Right forelimb (tissue), 1 donor: ENCODE measurements at places on chromosomes 6 and 20.

- DNase-seq = no peak
These were observed 149.5 kb downstream of the ANKRD60 start for GRCh38 chr20:58078741-58079522.

GRCh38 chr6:116557893-116558292 lies 4.3 kb downstream of the CALHM4 start:
- no peak for DNase-seq

DNA sequence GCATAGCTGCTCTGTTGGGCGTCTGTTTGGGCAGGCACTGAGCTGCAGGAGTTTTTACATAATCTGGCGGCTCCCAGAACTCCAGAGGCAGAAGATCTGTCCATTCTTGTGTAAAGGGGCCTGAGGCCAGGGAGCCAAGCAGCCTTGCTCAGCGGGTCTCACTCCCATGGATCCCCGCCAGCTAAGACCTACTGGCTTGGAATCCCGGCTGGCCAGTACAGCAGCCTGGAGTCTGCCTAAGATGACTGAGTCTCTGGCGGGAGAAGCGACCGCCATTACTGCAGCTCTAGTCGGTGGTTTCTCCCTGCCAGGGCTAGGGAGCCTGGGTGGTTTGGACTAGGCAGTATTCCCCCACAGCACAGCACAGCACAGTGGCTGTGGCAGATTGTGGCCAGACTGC lies 268.4 kb upstream of the SYNCRIP start:
- DNase-seq = no peak

GRCh38 chr6:16697437-16698161 lies 63.7 kb downstream of the ATXN1 start:
- DNase-seq = no peak

- no peak for DNase-seq
These were observed 406.2 kb upstream of the JAG1 start for GRCh38 chr20:11080010-11080409.

DNA sequence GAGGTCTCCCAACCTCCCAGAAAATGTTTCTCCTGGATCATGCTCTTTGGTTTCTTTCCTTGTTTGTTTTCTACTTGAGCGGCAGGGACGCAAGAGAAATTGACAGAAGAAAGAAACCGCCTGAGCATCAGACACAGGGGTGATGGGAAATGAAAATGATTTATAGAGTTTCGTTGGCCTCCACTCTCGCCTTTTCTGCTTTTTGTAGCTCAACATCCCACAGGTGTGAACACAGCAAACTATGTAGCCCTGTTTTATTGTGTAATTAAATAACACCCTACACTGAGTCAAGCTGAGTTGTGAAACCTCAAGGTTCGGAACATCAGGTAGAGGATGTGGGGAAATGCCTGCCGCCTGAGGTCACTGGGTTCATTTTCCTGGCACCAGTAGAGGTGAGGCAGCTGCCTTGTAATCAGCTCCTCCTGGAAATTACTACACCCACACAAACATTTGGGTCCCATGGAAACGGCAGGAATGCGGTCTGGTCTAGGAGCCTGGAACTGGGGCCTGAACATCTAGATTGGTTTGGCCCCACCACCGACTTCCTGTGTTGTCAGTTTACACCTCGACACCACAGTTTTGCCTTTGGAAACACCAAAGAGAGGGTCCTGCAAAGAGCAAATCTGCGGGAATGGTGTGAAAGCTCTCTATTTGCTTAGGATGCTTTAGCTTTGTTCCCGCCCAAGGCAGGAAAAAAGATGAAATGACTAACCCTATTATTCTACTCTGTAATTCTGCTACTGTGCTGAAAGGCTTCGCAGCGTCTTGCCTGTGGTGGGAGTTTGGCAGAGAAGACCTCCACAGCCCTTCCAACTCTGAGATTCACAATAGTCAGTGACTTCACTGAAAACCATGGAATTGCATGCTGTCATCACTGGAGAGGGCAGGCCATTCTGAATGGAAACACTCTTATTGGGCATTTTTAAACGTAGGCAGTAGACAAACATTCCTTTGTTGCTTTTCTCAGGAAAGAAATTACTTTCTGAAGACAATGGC lies 53.0 kb downstream of the ADAT2 start:
- peak; percentile 63 for DNase-seq

DNA sequence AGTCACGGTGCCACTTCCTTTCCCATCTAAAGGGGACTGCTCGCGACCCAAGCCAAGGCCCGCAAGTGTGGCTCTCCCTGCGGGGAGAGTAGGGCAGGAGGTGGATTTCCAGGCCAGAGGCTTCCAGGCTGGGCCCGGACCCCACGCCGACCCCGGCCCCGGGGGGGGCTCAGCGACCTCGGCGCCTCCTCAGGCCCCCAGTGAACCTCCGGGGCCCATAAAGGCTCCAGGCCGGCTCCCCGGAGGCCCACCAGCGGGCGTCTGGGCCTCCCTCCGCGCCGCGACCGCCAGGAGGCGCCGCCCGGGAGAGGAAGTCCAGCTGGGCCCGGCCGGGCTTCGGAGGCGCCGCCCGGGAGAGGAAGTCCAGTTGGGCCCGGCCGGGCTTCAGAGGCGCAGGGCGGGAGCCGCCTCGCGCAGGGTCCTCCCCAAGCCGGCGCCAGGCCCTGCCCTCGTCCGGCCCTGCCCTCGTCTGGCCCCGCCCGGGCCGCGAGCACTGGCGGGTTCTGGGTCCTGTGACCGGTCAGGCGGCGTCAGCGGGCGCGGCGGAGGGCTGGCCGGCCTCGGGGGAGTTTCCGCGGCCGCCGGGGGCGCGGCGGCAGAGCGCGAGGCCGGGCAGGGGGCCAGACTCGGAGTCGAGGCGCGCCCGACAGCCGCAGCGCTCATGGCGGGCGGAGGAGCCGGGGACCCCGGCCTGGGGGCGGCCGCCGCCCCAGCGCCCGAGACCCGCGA lies at the start of gene RAB32:
Gene RAB32 (plus strand): TSS at position 623 of the 729 bp plus-strand sequence. CDS start 39 bp downstream, at position 662.
- peak; percentile 91 for DNase-seq

DNA sequence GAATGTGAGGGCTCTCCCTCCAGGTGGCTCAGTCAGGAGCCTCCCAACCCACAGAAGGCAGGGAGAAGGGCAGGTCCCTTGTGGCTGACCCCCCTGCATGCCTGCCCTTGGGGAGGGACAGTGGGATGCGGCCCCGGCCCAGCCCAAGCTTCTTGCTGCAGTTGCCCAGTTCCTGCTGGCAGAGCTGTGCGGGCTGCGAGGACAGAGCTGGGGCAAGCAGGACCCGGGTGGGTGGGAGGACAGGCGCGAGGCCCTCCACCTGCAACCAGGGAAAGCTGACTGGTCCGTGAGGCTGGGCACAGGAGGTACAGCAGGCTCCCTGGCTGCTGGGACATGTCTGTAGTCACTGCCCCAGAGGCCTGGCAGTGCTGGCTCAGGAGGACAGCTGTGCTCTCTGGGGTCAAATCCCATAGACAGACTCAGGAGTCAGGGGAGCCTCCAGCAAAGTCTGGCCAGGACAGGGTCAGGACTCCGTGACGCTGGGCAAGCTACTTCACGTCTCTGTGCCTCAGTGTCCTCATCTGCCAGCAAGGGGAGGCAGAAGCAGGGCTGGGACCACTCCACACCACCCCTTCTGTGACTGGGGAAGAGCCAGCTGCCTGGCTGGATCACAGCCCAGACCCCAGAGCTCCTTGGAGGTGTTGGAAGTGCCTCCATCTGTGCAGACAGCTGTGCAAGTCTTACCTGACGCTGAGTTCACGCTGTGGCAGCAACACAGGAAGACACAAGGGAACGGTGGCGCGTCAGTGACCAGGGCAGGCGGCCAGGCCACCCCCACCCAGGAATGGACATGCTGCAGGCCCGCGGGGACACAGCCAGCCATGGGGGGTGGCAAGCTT lies 13.0 kb downstream of the UCKL1 start:
- DNase-seq = no peak

GRCh38 chr20:5570452-5570851 lies 179.7 kb upstream of the SHLD1 start:
- no peak for DNase-seq

- no peak for DNase-seq
These were observed 24.4 kb downstream of the ARG1 start for GRCh38 chr6:131597446-131597845.

GRCh38 chr20:64077094-64077493 lies 2.2 kb downstream of the RGS19 start:
- no peak for DNase-seq

DNA sequence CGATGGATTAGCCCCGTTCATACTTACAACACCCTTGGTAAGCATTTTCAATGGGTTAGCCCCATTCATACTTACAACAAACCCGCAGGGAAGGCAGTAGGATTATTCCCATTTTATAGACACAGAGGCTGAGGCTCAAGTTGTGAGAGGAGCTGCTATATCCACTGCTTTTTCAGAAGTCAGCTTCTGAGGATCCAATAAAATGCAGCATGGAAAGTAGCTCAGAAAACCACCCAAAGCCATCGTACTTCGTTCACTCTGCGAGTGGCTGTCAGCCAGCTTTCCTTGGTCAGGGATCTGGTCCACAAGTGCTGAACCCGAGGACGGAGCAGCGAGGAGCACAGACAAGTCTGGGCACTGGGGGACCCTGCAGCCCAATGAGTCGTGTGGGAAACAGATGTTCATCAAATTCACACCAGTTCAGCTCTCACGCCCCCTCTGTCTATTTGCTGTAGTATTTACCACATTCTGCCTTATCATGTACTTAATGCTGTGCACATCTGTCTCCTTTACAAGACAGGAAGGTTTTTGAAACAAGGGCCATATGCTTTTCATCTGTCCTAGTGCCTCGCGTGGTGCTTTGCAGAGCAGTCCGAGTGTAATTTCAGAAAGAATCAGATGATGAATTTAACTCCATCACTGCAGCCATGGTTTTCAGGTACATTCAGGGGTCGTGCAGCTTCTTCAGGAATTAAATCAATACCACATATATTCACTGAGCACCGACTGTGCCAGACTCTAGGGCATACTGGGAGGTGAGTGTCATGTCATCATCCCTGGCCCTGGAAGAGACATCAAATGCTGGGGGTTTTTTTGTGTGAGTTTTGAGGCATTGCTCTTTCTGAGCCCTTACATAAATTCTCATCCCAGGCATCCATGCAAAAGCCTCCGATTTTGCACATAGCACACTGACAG lies 256.9 kb downstream of the CDH26 start:
- no peak for DNase-seq

- DNase-seq = no peak
These were observed 46.4 kb downstream of the TNFAIP3 start for GRCh38 chr6:137913434-137913833.

- peak; percentile 86 for DNase-seq
These were observed 19.7 kb downstream of the HLA-DOB start for GRCh38 chr6:32796848-32797776.

DNA sequence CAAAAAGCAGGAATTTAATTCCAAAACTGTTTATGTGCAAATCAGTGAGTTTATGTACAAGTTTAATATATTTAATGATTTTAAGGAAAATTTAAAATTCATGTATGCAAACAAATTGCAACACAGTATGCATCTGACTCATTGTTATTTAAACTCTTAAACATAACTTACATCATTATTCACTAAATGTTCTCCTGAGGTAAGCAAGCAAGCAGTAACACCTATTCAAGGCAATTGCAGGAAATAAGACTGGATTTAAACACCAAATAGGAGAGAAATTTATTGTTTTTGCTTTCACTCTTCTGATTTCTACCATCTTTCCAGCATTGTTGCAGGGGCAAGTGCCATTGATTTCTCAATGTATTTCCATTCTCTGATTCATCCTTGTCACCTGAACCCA lies 239.5 kb downstream of the TFAP2A start:
- no peak for DNase-seq

GRCh38 chr6:169073311-169073710 lies 180.3 kb downstream of the THBS2 start:
- DNase-seq = no peak

DNA sequence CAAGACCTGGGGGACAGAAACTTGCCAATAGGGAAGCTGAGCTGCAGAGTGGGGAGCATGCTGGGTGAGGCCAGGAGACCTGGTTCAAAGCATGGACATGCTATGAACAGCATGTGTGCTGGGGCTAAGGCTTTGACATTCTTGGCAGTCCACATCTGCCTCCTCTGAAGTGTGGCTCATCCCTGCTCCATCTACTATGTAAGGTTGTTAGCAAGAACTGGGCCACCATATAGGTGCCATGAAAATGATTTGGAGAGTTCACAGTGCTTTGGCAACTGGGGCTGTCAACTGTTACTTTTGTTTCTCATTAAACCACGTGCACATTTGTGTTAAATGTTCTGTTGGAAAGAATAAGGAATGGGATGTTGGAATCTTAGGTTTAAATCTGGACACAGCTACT lies 311.1 kb downstream of the CDC5L start:
- DNase-seq = no peak

DNA sequence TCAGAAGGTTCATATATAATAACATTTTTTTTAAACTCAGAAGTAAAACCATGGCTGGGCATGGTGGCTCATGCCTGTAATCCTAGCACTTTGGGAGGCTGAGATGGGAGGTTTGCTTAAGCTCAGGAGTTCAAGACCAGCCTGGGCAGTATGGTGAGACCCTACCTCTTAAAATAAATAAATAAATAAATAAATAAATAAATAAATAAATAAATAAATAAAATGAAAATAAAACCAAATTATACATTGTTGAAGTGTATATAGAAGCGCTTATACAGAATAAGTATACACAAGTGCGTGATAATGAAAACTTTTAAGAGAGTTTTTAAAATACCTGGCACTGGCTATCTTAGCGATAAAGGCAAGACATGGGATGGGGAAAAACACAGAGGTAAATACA lies 71.6 kb downstream of the OR2B2 start:
- no peak for DNase-seq

DNA sequence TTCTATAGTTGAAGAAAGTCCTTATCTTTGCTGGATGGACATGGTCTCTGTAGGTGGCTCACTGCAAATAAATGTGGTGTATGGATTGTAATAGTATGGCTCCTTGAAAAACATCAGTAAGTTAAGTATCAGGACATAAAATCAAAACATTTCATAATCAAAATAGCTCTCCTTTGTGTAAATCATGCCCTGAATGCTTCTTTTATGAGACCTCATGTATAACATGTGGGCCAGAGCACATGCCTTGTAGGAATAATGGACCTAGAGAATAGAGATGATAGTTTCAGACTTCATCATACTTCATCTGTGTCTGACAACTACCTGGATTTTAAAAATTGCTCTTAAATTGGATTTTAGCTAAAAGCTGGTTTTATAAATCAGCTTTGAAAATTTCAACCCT lies 159.9 kb downstream of the ASCC3 start:
- DNase-seq = no peak

DNA sequence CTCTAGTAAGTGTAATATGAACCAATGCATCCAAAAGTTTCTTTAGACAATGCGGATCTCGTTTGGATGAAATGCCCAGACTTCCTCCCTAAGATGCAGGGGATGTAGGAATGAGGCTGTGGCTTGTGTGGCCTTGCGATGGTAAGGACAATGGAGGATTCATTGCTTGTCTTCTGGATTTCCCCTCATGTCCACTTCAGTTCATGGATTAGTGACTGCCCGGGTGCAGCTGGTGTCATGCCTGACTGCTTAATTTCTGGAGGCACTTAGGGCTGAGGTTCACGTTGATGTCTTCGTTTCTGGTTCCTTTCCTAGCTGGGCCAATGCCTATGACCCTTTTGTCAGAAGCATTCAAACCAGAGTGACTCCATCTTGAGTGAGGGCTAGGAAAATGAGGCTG lies 93.8 kb downstream of the SCP2D1 start:
- DNase-seq = no peak

DNA sequence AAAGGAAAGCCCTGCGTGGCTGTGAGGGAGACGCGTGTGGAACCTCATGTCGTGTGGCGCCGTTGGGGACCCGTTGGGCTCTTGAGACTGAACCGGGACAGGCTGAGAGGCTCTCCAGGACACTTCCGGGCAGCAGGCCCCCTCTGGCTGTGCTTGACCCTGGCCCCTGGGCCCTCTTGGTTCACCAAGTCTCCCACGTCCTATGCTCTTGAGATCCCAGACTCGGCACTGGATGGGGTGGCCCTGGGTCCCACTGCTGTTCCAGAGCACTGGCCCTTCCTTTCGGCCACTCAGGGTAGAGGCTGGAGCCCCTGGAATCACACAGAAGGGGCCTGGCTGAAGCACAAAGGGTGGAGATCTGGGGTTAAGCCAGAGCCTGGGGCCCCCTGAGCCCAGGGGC lies 30.4 kb downstream of the NTSR1 start:
- DNase-seq = no peak
